ENCODE measurements at places on chromosomes 3 and 15.

- no peak for DNase-seq
Measured at GRCh38 chr3:71414189-71414927, 169.2 kb downstream of the FOXP1 start.

DNA sequence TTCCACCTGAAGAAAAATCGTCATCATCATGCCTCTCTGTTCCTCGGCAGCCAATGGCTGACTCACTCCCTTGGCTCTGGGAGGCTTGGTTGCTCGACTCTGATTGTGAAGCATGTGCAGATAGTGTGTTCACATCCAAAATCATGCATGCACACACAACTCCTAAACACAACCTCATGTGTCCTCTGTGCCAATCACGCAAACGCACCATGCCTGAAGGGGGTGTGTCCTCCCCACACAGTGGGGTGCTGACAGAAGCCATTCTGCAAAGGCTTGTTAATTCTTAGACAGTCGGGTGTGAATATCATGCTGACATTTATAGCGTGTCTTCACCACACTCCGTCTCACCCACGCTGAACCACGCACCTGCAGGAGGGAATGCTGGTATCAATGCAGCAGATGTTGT is 11.4 kb upstream of the CCDC174 start:
- no peak for DNase-seq

GRCh38 chr15:40265355-40265754 is 17.5 kb downstream of the ANKRD63 start:
- DNase-seq: no peak

GRCh38 chr3:195153130-195153529 is 117.8 kb downstream of the XXYLT1 start:
- DNase-seq: peak; percentile 62

- no peak for DNase-seq
Measured at GRCh38 chr3:46090161-46090591, 62.9 kb upstream of the XCR1 start.

GRCh38 chr15:61237400-61237799 is 8.3 kb upstream of the RORA start:
- no peak for DNase-seq

DNA sequence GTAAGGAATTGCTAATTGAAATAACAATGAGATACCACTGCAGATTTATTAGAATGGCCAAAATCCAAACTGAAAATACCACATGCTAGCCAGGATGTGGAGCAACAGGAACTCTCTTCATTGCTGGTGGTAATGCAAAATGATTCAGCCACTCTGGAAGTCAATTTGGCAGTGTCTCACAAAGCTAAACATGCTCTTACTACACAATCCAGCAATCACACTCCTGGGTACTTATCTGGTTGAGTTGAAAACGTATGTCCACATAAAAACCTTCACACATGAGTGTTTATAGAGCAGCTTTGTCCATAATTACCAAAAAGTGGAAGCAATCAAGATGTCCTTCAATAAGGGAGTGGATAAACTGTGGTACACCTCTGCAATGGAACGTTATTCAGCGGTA is 113.3 kb downstream of the SMAD6 start:
- no peak for DNase-seq

GRCh38 chr3:128429275-128429674 is 37.4 kb downstream of the DNAJB8 start:
- no peak for DNase-seq

- no peak for DNase-seq
Measured at GRCh38 chr3:137760341-137761098, 3.6 kb upstream of the SOX14 start.

DNA sequence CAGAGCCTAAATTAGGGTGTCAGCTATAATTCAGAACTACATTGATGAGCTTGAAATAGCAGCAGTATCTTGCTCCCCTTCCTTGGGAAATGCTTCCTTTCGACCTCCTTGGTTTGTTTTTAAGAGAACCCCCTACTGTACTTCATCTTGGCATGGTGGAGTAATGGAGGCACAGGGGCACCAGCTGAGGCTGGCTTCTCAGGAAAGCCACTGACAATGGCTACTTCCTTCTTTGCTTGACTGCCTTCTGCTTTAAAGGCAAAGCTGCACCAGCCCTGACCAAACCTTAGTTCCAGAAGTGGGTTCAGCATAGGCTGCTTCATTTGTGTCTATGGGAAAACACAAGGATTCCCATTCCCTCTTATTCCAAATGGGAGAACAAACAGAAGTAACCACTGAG is 1.5 kb upstream of the FBXL22 start:
- DNase-seq: no peak

GRCh38 chr3:186638259-186638658 is 1.9 kb upstream of the FETUB start:
- DNase-seq: no peak

GRCh38 chr3:196706327-196706726 is 5.7 kb downstream of the CEP19 start:
- DNase-seq: no peak

- DNase-seq: peak; percentile 82
Measured at GRCh38 chr3:11059090-11059798, 66.7 kb downstream of the SLC6A1 start.

DNA sequence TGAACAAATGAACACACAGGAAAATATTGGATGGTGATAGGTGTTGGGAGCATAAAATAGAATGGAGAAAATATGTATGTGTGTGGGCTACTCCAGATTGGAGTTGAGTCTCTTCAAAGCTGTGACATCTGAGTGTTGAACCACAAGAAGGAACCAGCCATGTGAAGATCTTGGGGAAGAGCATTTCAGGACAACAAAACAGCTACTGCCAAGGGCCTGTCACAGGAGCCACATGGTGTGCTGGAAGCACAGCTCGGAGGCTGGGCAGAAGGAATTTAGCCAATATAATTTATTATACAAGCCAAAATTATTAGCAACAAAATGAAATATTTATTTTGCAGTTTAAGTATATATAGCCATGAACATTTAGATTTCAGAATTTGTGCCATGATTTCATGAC is 108.3 kb upstream of the FGF7 start:
- DNase-seq: no peak

GRCh38 chr15:49320351-49320750 is 102.7 kb upstream of the FGF7 start:
- DNase-seq: no peak

DNA sequence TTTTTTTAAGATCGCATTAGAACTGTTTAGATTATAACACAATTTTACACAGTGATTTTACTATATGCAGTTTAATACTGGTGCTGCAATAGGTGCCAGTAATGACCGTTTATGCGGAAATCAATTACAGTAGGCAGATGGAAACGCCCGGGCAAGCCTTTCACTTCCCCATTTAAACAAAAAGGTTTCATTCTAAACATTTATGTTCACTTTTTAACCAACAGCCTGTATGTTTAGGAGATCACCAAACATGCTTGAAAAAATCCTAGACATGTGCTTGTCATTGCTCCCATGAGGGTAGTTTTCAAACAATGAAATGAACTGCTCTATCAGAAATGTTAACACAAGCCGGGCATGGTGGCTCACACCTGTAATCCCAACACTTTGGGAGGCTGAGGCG is 2.7 kb downstream of the BNIP2 start:
- no peak for DNase-seq

GRCh38 chr3:129605203-129605921 is 1.1 kb downstream of the PLXND1 start:
- DNase-seq: peak; percentile 83

- no peak for DNase-seq
Measured at GRCh38 chr3:112640276-112640929, 540 bp downstream of the CCDC80 start.

DNA sequence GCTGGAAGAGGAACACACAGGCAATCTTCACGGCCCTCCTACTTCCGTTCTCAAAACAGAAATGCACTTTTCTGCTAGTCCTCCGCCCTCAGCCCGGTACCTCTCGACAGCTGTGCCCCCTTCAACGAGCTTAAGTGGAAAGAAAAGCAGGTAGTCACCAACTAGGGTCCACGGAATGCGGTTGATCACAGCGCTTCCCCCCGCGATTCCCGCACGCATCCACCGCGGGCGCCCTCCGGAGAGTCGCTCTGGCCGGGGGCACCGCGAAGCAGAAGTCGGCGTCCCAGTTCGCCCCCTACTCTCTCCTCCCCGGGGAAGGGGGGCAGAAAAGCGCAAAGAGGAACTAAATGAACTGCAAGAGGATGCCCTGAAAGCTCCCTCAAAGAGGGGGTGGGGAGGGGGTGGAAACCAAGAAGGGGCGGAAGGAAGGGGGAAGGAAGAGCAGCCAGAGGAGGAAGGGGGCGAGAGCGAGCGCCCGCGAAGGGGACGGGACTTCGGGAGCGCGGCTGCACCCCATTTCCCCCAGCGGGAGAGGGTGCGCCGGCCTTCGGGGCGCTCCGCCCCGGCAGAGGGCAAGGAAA is 738 bp downstream of the ACAP2 start:
- no peak for DNase-seq

DNA sequence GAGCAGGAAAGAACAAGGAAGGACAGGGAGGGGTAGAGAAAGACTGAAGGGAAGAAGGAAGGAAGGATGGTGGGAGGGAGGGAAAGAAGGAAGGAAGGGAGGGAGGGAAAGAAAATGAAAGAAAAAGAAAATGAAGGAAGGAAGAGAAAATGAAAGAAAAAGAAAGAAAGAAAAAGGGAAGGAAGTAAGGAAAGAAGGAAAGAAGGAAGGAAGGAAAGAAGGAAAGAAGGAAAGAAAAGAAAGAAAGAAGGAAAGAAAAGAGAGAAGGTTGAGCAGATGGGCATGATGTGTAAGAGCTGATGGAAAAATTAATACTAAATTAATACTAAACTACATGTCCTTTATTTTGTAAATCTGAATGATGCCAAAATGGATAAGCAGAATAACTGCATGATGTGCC is 418.3 kb upstream of the CDIN1 start:
- DNase-seq: no peak

- no peak for DNase-seq
Measured at GRCh38 chr3:124322966-124323365, 331.0 kb upstream of the ROPN1 start.

DNA sequence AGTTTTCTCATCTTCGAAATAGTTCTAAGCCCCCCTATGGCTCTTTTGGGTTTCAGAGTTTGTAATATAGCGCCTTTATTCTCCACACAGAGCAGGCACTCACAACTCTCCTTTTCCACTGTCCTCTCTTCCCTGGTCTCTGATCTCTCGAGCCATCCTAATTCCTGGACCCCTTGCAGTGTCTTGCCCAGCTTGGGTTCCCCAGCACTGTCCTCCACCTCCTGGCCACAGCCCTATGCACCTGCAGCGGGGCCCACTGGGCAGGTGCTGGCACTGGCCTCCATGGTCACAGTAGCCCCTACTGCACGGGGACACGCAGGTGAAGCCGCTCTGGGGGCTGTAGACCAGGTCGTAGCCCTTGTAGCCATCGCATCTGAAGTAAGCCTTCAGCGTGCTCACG is 27.9 kb downstream of the MUC20 start:
- no peak for DNase-seq

DNA sequence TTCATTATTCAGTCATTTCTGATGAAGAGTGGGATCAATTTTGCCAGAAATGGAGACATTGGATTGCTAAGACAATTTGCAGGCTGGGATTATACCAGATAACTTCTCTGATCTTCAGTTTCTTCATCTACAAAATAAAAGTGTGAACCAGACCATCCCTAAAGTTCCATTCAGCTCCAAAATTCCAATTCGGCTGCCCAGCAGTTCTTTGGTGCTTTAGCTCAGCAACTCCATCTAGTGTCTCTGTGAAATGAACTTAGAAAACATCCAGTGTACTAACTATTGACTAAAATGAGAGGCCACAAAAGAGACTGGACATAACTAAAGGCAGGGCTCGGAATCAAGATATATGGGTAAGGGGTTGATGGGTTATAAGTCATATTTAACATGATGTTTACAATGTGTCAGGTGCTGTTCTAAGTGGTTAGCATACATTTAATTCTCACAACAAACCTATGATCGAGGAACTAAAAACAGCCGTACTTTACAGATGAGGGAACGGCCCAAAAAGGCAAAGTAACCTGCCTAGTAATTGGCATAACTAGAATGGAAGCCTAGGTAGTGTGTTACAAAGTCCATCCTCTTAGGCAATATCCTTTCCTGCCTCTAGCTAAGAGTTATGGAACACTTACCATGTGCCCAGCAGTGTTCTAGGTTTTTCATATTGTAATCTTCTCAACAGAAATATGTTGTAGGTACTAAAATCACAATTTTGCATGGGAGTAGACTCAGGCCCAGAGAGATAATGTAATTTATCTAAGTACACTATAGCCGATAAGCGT is 17.0 kb downstream of the THAP10 start:
- no peak for DNase-seq

DNA sequence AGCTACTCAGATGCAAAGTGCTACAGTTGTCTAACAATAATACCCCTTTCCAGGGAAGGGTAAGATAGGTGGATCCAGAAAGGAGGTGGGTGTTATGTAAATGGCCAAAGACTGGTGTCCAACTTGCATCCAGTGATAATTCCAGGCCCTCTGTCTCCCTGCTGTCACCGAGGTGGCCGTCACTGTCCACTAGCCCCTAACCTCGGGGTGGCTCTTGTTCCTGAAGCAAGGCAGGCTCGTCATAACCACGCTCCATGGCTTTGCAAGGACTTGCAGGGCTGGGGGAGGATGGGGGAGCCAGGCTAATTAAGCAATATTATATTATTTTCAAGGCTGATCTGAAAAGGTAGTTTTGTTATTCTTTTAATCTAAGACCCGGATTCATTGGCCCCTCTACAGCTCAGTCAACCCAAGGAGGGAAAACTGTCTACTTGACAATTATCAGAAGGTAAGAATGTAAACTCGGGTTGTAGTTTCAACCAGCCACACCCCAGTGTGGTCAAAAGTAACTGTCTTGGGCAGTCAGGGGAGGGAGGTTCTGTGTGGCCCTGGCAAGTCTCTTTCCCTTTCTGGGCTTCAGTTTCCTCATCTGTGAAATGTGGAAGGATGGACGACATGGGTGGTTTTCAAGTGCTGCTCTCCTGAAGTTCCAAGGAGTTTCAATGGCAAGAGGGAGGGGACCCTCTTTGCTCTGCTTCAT is 220.1 kb upstream of the BHLHE40 start:
- DNase-seq: no peak

DNA sequence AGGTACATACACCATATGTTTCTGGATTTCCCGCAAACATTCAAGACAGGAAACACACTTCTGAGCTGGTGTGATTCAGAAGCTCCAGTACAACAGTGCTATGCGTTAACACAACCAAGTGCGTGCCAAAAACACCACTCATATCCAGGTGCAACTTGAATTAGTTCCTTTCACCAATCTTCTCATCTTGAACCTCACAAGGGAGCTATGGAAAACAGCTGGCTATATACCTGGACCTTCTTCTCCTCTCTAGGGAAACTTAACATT is 31.3 kb downstream of the SUSD5 start:
- no peak for DNase-seq

- no peak for DNase-seq
Measured at GRCh38 chr15:72838311-72838731, 54.8 kb upstream of the ADPGK start.

DNA sequence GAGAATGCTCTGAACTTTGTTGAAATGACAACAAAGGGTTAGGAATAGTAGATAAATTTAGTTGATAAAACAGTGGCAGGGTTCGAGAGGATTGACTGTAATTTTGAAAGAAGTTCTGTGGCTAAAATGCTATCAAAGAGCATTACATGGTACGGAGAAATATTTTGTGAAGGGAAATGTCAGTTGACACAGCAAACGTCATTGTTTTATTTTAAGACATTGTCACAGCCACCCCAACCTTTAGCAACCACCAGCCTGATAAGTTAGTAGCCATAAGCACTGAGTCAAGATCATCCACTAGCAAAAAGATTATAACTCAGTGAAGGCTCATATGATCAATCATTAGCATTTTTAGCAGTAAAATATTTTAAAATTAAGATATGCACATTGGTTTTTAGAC is 8.7 kb upstream of the ST3GAL6 start:
- DNase-seq: no peak

- DNase-seq: no peak
Measured at GRCh38 chr3:55330355-55330754, 156.8 kb downstream of the WNT5A start.

- DNase-seq: no peak
Measured at GRCh38 chr3:107767897-107768605, 245.3 kb downstream of the BBX start.
